ENCODE measurements at places on chromosomes 4 and X. TPM values are rescaled to one million over a fixed set of nuclear protein-coding genes. Genes with fewer than 3 reads are reported as not detected.

Gene DCX
- polyA plus RNA-seq = 93.8 TPM

Gene ARAP2
- 15.9 TPM for polyA plus RNA-seq

- DNase-seq = no peak
These were observed 60.7 kb downstream of the HPGD start for GRCh38 chr4:174461466-174462106.

- no peak for DNase-seq
These were observed 150.2 kb downstream of the SHROOM3 start for GRCh38 chr4:76585272-76585671.

Gene CXXC4
- 29.1 TPM for polyA plus RNA-seq

DNA sequence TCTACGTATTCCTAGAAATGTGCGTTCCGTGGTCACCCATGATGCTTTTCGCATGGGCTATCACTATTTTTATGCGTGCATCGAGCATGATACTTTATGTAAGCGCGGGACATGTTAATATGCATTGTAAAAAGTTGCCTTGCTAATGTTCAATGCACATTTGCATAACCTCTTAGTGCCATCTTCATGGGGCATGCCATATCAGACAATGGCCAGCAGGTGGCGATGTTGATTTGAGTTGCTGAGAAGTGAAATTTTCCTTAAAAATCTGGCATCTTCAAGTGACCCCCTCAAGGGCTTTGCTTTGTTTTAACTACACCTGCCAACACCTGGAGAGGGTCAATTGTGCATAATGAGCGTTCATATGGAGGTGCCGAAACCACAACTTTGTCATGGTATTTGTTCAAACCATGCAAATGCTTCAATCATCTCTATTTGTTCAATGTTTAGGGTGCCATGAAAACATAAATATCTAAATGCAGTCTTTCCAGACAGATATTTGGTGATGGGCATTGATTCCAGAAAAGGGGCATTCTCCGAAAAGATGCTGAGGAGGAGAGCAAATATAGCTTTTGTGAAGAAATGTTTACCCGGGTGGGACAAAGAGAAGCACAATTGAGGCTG lies 833.9 kb upstream of the PRKX start:
- DNase-seq = peak; percentile 71

DNA sequence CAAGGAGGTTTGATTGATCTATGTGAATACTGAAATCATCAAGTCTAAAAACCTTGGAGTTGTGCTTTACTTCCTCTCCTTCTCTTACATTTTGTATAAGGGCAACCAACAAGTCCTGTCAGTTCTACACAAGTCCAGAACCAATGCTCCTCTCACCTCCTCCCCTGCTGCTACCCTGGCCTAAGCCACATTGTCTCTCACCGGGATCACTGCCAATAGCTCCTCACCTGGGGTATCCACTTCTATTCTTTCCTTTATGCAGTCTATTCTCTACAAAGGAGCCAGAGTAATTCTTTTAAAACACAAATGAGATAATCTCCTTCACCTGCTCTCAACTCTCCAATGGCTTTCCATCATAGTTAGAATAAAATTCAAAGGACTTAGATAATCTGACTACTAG lies 13.3 kb upstream of the ARHGEF6 start:
- DNase-seq = no peak

Data from spinal cord (tissue), 10 donors.